Uterine smooth muscle cell (primary cell): ENCODE measurements at places on chromosomes 5 and 9. TPM values are rescaled to one million over a fixed set of nuclear protein-coding genes. Genes with fewer than 3 reads are reported as not detected.

Gene NR4A3
- under 0.01 and 0.25 TPM in 2 replicates for total RNA-seq

Gene HTR4
- total RNA-seq, result not detected in 2 replicates

Gene CDH9
- not detected in 2 replicates for total RNA-seq

Gene LCN9
- not detected in 2 replicates for total RNA-seq

Gene SPATA31D4
- total RNA-seq, result under 0.01 TPM in 1 of 2 replicates, not detected in the other

Gene SARDH
- total RNA-seq, result 4.2 and 13.7 TPM in 2 replicates
